ENCODE measurements at places on chromosomes 12 and 14.
A peak's percentile ranks its signal among the peaks of the same experiment; 100 is the strongest.

DNA sequence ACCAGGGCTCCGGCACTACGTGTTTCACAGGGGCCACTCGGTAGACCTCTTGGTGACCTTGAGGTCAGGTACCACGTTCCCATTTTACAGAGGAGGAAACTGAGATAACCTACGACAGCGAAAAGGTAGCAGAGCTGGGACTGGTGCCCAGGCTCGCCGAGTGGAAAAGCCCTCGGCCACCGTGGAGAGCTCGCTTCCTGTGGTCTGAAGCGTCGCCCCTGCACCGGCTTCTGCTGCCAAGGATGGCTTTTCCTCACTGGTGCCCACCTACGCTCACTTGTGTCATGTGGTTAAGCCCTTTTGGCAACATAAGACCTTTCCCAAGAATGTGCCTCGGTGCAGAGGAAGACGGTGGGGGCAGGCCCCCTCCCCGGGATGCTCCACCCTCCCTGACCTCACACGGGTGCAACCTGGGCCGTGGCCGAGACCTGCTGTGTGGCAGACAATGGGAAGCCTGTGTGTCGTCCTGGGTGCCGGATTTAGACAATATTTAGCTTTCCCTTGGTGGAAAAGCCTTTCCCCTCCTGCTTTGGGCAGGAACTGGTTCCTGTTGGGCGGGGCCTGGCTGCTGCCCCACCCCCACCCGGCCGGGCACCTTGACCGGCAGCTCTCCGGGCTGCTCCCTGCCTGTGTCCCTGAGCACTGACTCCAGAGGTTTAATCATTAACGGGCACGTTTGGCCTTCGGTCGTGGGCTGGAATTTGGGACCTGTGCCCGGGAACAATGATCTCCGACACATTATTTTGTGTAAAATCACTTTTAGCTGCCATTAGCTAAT, 32.4 kb upstream of the PPP1R13B start:
- no peak for DNase-seq

DNA sequence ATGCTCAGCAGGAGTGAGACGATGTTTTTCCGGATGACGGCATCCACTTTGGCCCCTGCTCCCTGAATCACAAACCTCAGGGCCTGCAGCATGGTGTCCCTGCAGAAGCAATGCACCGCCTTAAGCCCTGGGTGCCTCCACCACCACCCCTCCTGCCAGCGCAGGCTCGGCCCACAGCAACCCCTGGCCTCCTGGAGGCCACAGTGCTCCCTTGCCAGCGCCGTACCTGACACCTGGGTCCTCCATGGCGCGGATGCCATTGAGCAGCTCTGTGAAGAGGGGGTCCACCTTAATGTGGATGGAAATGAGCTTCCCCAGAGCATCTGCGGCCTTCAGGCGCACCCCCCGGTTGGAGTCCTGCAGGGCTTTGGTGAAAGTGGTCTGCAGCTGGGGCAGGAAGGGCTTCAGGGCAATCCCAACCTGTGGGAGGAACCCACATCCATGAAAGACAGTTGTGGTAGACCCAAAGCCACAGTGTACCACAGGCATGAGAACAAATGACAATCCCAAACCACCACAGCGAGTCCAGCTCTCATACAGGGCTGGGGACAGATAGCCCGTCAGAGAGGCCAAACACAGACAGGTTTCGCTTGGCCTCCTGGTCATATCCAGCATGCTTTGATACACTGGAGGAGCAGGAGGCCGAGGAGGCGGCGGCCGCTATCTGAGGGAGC, 17.9 kb upstream of the RAB35 start:
- DNase-seq = no peak

DNA sequence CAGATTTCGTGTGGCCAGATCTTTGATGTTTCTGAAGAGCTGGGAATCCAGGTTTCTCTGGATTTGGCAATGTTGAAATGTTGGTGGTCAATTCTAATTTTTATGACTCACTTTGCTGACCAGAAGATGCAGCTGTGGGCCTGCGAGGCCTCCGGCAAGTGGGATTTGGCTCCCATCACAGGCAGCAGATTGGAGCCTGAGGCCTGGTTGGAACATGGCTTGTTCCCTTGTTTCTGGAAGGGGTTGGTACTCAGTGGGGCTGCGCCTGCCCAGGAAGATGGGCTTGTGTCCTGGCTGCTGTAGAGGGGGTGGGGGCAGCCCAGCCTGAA, 23.1 kb downstream of the FBRSL1 start:
- no peak for DNase-seq

DNA sequence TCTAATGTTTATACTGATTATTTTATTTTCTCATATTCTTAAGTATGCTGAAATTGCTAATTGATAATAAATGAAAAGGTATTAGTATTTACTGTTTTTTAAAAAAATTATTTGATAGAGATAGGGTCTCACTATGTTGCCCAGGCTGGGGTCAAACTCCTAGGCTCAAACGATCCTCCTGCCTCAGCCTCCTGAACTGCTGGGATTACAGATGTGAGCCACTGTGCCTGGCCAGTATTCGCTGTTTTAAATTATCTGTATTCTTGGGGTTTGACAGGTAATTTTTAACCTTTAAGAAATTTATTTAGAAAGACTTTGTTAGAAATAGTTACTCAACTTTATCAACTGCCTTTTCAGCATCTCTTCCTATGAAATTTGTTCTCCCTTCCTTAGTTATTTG, 32.2 kb downstream of the RAN start:
- DNase-seq = no peak

DNA sequence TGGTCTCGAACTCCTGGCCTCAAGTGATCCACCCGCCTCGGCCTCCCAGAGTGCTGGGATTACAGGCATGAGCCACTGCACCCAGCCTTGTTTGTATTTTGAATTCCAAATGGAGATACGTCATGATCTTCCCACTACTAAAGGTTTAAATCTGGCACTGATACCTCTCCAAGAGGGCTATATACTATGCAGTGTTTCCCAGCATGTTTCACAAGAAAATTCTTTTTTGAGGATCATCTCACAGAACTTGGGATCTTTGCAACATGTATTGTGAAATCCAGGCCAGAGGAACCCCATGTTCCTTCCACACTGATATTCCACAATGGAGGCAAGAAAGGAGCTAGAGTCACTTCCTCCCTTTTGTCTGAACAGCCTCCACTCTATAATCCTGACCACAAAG, 112.7 kb downstream of the NT5DC3 start:
- DNase-seq = no peak

DNA sequence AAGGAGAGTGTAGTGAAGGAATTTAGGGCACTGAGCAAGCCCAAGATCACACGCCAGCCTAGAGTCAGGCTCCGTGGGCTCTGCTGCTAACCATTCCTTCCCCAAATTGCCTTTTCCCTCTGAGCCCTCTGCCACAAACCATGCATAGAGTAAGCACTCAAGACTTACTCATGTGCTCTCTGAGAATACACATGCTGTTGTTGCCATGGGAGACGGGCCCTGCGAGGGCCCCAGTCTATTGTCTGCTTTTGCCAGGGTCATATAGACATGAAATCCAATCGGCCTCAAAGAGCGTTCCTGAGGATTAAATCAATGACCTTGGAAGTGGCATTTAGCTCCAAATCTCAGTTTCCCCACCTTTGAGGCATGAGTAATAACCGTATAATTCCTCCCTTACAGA, 48.7 kb upstream of the WSCD2 start:
- no peak for DNase-seq

DNA sequence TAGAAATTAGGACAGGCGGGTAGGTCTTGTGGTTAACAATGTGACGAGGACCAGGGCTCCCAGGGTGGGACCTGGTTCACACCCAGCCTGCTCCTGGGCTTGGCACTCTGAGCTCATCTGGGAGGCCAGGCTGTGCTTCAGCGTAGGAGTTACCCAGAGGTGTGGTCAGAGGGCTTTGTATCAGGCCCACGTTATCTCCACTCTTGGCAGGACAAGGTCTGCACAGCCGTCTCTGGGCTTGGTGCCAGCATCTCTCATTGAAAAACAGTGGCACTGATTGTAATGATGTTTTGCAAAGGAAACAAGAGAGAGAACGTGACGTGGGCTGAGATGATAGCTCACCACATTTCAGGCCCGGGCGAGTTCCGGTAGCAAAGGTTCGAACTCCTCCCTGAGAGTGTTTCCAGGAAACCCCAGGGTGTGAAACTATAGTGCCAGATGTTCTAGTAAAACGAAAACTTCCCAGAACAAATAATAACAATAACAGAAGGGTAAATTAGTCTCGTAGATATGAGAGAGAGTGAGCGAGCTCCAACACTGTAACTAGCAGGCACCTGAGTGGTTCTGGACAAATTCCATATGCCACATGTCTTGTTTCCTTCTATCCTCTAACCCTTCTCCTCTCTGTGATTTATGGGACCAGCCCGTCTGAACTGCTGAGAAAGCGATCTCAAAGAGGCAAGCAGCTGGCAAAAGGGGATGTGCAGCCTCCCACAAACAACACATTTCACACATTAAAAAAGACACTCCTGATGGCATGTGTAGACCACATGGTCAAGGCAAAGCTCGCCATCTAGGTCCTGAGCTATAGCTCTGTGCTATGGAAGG, 227.3 kb downstream of the KTN1 start:
- peak; percentile 18 for DNase-seq

- DNase-seq = no peak
These were observed 180.0 kb upstream of the PRMT8 start for GRCh38 chr12:3311027-3311402.

- no peak for DNase-seq
These were observed 442 bp downstream of the FLVCR2 start for GRCh38 chr14:75578786-75579337.

DNA sequence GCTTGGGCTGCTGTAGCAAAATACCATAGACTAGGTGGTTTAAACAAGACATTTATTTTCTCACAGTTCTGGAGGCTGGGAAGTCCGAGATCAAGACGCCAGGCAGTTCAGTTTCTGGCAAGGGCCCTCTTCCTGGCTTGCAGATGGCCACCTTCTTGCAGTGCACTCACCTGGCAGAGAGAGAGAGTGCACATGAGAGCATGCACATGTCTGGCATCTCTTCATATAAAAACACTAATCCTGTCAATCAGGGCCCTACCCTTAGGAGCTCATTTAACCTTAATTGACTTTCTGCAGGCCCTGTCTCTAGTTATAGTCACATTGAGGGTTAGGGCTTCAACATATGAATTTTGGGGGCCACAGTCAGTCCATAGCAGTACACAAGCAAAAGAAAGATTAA, 12.4 kb upstream of the EVL start:
- DNase-seq = no peak

GRCh38 chr12:53701518-53702264, 25.6 kb downstream of the CALCOCO1 start:
- peak; percentile 59 for DNase-seq

GRCh38 chr14:91125271-91125660, 11.4 kb downstream of the DGLUCY start:
- no peak for DNase-seq

DNA sequence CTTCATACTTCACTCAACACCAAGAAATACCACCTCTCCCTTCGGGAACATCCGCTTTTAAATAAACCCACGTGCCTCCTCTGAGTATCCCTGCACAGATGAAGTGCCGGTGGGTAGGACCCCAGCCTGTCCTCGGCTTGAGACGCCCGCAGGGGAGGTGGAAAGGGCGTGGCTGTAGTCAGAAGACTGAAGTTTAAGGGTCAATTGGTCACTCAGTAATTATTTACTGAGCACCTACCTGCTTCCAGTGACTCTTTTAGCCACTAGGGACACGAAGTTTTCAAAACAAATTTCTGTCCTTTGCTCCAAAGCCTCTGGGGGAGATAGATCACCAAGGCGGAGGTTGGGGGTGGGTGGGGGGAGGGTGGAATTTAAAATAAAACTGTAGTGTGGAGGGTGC, 309.4 kb downstream of the VRK1 start:
- DNase-seq = no peak

DNA sequence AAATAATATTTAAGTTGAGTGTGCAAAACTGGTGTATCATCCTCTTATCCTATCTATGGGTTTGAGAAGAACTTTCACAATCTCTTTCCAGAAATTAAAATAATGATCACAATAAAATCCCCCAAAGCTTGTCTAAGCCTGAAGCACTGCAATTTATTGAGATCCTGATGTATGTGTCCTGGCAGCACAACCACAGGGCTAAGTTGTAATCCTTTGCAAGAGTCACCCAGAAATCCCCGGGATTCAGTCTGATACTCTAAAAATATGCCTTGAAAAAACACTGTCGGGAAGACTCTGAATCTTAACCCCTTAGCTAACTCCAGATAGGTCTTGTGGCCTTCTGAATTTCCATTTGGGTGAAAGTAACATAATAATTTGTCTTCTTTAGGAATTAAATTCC, 40.3 kb upstream of the STXBP6 start:
- no peak for DNase-seq

GRCh38 chr14:105093431-105094192, 28.4 kb upstream of the GPR132 start:
- DNase-seq = peak; percentile 87

DNA sequence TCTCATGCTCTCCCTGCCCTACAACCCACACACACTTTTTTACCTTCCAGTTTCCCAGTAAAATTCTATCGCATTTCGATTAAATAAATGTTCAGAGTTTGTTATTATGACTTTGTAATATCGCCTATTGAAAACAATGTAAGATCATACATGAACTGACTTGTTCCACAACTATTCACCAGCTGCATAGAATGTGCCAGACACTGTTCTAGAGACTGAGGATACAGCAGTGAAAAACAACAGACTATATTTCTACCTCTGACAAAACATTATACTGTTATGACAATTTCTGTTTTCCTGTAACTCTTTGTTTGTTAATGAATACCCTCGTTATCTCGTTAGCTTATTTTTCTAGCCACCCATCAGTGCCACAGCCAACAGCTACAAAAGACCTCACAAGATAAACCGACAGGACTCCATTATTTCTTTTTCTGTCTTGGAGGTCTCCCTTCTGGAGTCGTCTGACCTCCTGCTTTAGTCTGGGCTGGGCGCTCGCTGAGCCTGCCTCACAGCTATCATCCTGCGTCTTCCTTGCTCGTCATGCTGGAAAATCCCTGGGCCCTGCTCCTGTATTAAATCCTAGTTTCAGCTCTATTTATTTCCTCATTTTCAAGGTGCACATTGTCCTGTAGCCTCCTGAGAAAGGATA, 498.9 kb downstream of the DIO2 start:
- DNase-seq = no peak

DNA sequence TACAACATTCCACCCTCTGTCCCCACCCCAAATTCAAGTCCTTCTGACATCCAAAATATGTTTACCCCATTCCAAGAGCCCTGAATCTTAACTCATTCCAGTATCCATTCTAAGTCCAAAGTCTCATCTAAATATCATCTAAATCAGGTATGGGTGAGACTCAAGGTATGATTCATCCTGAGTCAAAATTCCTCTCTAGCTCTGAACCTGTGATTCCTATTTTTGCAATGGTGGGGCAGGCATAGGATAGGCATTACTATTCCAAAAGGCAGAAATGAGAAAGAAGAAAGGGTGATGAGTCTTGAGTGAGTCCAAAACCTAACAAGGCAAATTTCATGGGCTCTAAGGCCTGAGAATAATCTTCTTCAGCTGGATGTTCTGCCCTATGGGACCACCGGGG, 140.3 kb upstream of the FAR2 start:
- no peak for DNase-seq

DNA sequence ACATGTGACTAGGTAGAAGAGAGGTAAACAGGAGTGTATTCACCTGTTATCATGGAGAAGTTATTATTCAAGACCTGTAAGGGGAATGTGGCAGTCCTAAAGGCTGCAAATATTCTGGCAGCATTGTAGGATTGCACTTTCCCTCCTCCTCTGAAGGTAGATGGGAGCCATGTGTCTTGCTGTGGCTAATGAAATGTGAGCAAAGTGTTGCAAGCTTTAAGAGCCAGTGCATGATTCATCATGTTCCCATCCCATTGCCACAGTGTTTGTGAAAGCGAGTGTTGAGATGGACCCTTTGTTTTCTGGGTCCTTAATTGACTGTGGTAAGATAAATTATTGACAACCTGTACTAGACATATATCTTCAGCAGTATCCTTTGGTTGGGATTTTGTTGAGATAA, 128.7 kb downstream of the RGS6 start:
- no peak for DNase-seq
